ENCODE measurements at places on chromosomes 11 and 22.

DNA sequence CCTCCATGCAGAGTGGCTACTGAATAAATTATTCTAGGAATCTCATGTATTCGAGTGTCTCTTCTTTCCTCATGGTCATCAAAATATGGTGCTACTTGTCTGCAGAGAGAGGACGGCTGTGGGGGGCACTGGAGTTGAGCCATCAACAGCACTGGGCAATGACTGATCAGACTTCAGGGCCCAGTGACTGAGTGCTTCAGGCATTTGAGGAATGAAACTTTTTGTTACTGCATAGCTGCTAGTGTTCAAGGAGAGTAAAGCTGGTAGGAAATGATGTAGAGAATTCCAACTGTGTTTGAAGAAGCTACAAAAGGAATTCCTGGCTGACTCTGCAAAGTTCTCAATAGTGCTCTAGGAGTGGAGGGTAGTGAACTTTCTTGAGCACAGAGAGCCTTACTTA lies 277.7 kb downstream of the CADM1 start:
- DNase-seq = no peak

DNA sequence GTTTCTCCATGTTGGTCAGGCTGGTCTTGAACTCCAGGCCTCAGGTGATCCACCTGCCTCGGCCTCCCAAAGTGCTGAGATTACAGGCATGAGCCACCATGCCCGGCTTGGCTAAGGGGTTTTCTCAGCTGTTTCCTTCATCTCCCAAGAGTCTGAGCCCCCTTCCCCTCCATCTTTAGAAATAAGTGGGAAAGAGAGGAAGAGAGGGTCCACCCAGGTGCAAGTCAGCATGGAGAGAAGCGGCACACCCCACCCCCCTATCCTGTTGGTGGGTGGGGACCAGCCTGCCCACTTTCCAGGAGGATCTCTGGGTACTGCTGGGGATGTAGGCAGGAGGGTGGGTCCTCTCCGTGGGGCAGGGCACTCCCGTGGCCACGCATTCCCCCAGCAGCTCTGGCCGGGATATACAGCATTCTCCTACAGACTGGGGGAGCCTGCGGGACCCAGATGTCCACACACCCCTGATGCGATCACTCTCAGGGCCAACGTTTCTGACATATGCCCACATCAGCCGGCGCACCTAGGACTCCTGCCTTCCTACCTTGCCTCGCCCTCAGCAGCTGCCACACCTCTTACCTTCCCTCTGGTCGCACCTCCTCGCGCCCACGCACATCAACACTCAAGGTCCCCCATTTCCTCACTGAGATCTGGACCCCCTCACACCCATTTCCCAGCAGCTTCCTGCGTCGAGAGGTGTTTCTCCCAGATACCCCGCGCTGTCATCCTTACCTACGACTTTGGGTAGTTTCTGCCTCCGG lies 8.9 kb downstream of the SCARF2 start:
- no peak for DNase-seq

- no peak for DNase-seq
Measured at GRCh38 chr11:45270946-45271716, 15.0 kb downstream of the SYT13 start.

DNA sequence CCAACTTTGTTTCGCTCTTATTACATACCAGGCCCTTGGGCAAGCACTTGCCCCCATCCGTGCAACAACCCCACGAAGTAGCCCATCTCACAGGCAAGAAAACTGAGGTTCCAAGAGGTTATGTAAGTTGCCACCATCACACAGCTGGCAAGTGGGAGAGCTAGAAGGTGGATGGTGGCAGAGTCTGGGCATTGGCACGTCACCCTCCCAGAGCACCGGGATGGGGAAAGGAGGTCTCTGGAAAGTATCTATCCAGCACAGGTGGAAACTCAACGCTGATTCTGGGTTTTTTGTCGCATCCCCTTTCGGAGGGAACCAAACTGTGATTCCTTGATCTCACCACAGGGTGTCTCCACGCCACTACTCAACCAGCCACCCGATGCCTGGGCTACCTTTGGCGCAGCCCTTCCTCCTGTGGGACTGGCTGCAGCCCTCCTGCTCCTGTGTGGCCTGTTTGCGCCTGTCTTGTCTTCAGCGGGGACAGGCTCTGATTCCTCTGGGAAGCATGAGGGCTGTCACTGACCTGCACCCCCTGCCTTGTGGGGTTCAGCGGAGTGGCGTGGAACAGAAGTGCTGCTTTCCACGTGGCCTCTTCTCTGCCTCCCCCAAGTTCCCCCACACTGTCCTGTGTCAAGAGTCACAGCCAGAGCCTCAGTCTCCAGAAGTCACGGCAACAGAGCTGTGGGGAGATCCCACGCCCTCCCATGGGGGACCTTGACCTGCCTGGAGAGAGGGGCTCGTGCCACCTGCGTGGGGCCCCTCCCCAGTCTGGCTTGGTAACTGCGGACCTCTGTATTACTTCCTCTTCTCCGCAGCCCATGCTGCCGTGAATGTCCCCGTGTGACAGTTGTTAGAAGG lies 34.4 kb upstream of the TRIM29 start:
- no peak for DNase-seq

DNA sequence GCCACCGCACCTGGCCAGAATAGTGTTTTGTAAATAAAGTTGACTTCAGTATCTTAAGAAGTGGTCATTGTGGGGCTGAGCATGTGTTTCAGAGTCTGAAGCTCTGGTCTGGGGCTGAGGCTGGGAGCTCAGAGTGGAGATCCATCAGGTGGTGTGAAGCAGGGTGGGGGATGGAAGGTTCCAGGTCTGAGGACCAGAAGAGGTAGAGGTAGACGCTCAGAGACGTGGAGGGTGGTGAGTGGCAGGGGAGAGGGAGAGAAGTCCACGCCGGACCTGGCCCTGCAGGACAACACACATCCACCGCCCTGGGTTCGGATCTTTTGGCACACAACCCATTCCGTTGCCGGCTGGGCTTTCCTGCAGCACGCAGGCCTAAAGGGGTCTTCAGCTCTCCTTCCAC lies 40.7 kb downstream of the ARHGAP8 start:
- no peak for DNase-seq

DNA sequence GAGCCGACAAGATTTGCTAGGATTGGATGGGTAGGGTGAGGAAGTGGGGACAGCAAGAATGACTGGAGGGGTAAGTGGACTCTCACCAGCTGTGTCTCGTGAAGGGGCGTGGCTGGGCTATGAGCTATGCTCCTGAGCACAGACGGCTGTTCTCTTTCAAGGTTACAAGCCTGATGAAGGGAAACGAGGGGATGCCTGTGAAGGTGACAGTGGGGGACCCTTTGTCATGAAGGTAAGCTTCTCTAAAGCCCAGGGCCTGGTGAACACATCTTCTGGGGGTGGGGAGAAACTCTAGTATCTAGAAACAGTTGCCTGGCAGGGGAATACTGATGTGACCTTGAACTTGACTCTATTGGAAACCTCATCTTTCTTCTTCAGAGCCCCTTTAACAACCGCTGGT lies 19.9 kb downstream of the F2 start:
- no peak for DNase-seq

- DNase-seq = no peak
Measured at GRCh38 chr11:73598719-73599379, 937 bp upstream of the FAM168A start.

GRCh38 chr11:10414659-10415058 lies 40.4 kb upstream of the AMPD3 start:
- DNase-seq = no peak

GRCh38 chr22:50112151-50113118 lies 22.6 kb downstream of the MOV10L1 start:
- DNase-seq = no peak

DNA sequence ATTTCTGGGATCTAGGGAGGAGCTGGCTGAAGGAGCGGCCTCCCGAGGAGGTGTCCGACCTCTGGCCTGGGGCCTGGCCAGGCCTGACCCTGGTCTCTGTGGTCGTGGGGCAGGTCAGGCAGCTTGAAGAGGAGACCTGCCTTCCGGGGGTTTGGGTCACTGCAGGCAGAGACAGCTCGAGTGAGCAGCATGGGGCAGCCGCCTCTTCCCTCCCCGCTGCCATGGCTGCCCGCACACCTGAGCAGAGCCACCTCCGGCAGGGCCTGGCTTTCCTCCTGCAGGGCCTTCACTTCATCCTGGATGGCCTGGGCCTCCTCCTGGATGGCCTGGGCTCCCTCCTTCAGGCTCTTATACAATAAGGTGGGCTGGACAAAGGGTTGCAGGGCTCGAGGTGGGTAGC lies 8.0 kb upstream of the NAALADL1 start:
- no peak for DNase-seq

DNA sequence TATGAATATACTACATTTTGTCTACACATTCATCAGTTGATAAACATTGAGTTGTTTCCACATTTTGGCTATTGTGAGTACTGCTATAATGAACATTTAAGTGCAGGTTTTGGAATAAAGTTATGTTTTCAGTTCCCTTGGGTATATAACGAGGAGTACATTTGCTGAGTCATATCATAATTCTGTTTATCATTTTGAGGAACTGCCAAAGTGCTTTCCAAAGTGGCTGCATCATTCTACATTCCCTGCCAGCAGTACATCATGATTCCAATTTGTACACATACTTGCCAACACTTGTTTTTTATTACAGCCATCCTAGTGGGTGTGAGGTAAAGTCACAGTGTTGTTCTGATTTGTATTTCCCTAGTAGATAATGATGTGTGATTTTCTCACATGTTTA lies 1458.6 kb upstream of the TENM4 start:
- DNase-seq = no peak

DNA sequence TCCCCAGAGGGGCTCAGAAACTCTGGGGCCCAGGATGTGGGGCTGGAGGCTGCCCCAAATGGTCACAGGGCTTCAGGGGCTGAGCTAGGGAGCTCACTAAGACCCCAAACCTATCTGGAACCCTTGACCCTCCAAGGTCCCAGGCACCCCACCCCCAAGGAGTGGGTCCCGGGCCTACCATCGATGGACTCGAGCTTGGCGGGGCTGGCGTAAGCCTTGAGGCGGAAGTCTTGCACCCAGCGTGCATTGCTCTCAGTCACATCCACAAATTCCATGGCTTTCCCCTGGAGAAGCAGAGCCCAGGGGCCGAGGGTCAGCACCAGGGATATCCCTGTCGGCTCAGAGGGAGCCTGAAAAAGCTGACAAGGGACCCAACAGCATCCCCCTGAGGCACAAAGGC lies 3.5 kb downstream of the GATD1 start:
- DNase-seq = no peak

- DNase-seq = no peak
Measured at GRCh38 chr11:65658174-65659021, 4.3 kb downstream of the RELA start.

GRCh38 chr11:57071829-57072228 lies 83.1 kb downstream of the OR5AK2 start:
- DNase-seq = no peak

- no peak for DNase-seq
Measured at GRCh38 chr11:18749681-18750319, 23.8 kb upstream of the IGSF22 start.

GRCh38 chr11:91922846-91923245 lies 301.8 kb upstream of the FAT3 start:
- no peak for DNase-seq

GRCh38 chr22:27476729-27477128 lies 324.8 kb downstream of the MN1 start:
- DNase-seq = no peak

DNA sequence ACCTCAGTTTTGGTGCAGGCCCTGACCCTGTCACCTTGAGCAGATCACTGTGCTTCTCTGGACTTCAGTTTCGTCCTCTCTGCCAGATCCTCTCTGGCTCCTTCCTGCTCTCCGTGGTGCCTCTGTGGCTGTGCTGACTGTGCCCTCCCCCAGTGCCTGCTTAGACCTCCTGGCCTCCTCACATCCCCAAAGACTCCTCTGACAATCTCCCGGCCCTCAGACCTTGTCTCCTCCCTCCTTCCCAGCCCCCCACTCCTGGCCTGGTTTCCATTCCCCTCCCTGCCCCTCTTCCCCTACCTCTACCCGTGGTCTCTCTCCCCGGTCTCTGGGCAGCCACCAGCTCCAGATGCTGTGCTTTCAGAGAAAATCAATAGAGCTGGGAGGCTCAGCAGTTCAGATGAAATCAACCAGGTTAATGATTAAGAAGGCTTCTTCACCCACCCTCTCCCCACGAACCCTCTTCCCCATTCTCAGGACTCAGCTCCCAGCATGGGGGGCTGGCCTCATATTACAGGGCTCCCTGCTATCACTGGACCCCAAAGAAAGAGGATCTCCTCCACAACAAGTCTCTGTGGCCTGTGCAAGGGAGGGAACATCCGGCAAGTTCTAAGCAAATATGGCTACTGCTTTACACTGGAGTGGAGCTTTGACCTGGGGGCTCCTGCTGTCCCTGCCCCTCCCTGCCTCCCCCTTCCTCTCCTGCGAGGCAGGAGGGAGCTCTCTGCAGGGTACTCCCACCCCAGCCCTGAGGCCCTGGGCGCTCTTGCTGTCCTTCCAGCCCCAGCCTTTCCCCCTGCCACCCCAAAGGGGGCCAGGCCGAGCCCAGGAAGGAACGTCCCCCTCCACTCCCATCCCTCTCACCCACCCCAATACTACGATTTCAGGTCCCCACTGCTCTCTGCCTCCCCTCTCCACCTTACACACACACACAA lies 8.5 kb downstream of the BACE1-AS start:
- no peak for DNase-seq

DNA sequence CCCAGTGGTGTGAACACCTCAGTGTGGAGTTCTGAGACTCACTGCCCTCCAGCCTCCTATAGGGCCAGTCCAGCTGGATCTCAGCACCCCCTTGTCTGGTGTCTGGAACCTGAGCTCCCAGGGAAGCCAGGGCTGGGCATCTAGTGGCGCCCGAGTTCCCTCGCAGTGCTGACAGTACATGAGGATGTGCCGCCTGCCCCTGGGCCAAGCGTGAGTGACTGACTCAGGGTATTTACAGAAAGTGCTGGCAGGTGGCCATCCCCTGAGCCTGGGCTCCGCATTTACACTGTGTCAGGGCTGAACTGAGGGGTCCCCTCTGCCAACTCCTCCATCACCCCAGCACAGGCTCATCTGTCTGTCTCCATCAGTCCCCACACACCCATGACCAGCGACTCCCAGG lies 185.3 kb downstream of the BRD1 start:
- DNase-seq = no peak

- no peak for DNase-seq
Measured at GRCh38 chr22:30274437-30274812, 7.8 kb upstream of the OSM start.
